ENCODE measurements at places on chromosomes 16 and 17. TPM values are rescaled to one million over a fixed set of nuclear protein-coding genes. Genes with fewer than 3 reads are reported as not detected.

The CCL13 gene
- polyA plus RNA-seq, result not detected

The CCL2 gene
- polyA plus RNA-seq, result not detected

The RGS11 gene
- polyA plus RNA-seq, result not detected

The KRT16 gene
- polyA plus RNA-seq, result not detected

The AANAT gene
- polyA plus RNA-seq, result not detected

The EEF2K gene
- polyA plus RNA-seq, result 2.0 TPM

The ATP2A1 gene
- not detected for polyA plus RNA-seq

The CCNF gene
- 0.59 TPM for polyA plus RNA-seq
